Testis (tissue), 5 donors: ENCODE measurements at places on chromosomes 1 and 21. TPM values are rescaled to one million over a fixed set of nuclear protein-coding genes. Genes with fewer than 3 reads are reported as not detected.

Gene ALX3
- total RNA-seq: 0.31 TPM

Gene KDF1
- total RNA-seq: 3.8 TPM

Gene KIRREL1
- total RNA-seq: 31.9 TPM

Gene TMEM240
- 3.6 TPM for total RNA-seq

Gene AVPR1B
- not detected for total RNA-seq

Gene FAM131C
- total RNA-seq: 1.2 TPM

Gene CCDC27
- 10.6 TPM for total RNA-seq

Gene PTGS2
- 1.0 TPM for total RNA-seq

Gene AQP10
- 2.0 TPM for total RNA-seq

Gene BEND5
- 6.4 TPM for total RNA-seq

Gene TSPEAR
- total RNA-seq: 0.62 TPM

Gene MEX3A
- 2.4 TPM for total RNA-seq

Gene CD58
- 14.9 TPM for total RNA-seq

Gene TMOD4
- not detected for total RNA-seq

Gene KRTAP13-3
- not detected for total RNA-seq

Gene CNN3
- 61.4 TPM for total RNA-seq

Gene CELA2B
- total RNA-seq: 3.7 TPM

Gene FCRL2
- total RNA-seq: 0.16 TPM

Gene GJA8
- 10.2 TPM for total RNA-seq

Gene RAD54L
- total RNA-seq: 31.4 TPM

Gene PGLYRP3
- not detected for total RNA-seq

Gene LMX1A
- total RNA-seq: 0.62 TPM
